AG10803 (cell line): ENCODE measurements at places on chromosomes 5 and 9.
A peak's percentile ranks its signal among the peaks of the same experiment; 100 is the strongest.

GRCh38 chr5:97075649-97076048, 66.8 kb downstream of the LIX1 start:
- DNase-seq: no peak

GRCh38 chr5:111463311-111463710, 49.0 kb downstream of the STARD4 start:
- no peak for DNase-seq

DNA sequence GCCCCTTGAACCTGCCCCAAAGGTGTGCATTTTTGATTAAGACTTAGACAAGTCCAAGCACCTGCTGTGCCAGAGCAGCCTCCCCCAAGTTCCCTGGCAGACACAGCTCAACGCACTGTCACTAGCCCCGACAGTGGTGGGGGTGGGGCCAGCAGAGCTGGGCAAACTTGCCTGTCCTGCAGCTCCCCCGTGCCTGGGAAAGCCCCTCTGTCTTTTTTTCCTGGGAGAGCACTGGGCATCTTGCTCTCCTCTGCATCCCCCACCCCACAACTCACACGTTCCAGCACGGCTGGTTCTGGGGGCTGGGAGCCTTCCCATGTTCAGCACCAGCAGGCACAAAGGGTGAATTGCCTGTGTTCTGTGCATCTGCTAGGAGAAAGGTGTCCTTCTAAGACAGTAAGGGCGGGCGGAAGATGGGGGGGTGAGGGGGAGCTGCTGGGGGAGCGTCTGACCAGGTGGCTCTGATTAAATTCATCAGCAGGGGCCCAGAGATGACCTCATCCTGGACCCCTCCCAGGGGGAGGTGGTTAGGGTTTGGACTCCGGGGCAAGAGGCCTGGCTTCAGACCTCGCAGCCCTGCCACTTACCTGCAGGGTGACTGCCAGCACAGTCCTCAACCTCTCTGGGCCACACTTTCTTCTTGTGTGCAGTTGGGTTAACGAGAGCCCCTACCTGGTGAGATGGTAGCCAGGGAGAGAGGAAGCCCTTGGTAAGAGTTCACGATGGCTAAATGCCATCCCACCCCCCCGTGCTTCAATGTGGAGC, 23.5 kb downstream of the HMCN2 start:
- no peak for DNase-seq

- no peak for DNase-seq
Observed at GRCh38 chr9:5712651-5713390, 83.9 kb downstream of the RIC1 start.

DNA sequence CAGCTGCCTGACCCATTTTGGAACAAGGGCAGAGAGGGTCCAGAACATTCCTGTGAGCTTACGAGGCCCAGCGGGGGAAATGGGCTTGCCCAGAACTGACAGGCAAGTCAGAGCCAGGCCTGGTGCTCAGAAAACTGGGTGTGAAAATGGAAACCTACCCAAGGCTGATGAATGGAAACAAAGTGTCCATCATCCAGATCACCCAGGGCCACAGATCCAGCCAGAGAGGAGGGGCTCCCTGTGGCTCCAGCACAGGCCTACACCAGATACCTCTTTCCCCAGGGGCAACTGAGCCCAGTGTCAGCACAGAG, 3.1 kb downstream of the CLTB start:
- peak; percentile 44 for DNase-seq

GRCh38 chr5:132220491-132220890, 7.2 kb downstream of the P4HA2 start:
- peak; percentile 40 for DNase-seq

DNA sequence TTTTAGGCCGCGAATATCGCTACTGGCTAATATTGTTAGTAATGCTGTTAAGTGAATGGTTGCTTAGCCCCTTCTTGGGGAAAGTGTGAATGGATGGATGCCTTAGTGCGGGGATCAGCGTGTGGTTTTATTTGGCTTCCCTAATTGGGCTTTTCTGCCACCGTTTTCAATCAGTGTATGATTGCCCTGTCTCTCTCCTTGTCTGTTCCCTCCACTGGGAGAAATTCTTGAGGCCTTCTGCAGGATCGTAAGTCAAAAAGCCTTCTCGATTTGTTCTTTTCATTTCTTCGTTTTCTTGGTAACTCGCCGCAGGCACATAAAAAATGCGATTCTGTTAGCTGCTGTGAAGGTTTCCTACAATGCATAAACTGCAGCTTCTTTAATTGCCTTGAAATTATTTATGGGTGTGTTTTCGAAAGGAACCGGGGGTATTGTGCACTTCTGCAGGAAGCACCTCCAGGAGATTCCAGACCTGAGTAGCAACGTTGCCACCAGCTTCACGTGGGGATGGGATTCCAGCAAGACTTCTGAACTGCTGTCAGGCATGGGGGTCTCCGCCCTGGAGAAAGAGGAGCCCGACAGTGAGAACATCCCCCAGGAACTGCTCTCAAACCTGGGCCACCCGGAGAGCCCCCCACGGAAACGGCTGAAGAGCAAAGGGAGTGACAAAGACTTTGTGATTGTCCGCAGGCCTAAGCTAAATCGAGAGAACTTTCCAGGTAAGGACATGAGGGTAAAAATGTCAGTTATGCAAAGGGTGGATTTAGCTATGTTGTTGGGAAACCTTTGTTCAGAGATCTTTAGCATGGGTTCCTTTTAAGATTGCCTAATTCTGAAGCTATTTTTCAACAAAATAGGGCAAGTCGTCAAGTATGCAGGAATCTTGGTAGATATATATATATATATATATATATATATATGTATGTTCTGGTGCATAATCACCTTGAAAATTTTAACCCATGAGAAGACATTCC, 700 bp downstream of the SKP2 start:
- DNase-seq: peak; percentile 52

DNA sequence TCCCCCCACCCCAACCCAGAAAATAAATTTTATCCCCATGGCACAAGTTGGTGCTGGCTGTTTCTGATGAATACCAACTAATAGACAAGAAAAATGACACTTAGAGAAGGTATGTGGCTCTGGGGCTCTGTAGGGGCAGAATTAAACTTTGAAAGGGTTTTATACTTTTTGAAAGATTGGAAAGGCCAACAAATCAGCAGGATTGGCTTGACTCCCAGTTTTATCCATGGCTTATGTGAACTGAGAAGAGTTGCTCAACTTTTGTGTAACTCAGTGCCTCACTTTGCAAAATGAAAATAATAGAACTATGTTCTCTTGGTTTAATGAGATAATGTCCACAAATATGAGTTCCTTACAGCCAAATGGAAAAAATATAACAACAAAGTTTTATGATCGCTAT, 288.9 kb upstream of the KIF2A start:
- peak; percentile 43 for DNase-seq

DNA sequence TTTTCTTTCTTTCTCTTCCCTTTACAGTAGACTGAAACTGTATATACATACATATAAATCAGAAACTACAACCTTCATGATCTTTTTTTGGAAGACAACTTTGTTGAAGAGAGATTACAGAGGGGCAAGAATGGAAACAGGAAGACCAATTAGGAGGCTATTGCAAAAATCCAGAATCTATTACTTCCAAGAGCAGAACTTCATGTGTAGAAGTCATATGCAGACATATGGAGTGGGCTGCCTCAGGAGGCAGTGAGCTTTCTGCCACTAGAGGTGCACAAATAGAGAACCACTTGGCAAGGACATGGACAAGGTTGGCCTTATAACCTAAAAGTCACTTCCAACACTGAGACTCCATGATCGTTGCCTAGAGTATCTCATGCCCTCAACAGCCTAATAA, 157.8 kb upstream of the NR4A3 start:
- no peak for DNase-seq

DNA sequence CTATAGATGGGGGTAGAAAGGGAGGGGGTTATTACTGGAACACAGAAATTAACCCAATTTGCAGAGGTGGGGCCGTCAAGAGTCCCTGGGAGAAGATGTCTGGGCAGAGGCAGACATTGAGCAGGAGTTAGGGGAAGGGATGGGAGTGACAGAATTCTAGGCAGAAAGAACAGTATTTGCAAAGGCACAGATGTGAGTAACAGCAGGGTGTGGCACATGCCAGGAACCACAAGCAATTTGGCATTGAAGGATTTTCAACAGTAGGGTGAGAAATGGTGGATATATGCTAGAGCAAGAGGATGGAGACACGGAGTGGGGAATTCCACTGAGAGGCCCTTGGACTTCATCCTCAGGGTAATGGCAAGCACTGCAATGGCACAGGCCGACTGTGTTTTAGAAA, 71.6 kb upstream of the FRRS1L start:
- DNase-seq: peak; percentile 55

GRCh38 chr9:36134761-36135505, 1.6 kb upstream of the GLIPR2 start:
- no peak for DNase-seq
